AG08396 (cell line): ENCODE measurements at places on chromosomes 7 and 10.

- DNase-seq, result no peak
These were observed 16.9 kb downstream of the CAMK2G start for GRCh38 chr10:73857446-73857845.

- peak; percentile 58 for DNase-seq
These were observed 15.3 kb upstream of the SUN1 start for GRCh38 chr7:816751-817671.

GRCh38 chr7:124728610-124729009 lies 37.0 kb downstream of the GPR37 start:
- no peak for DNase-seq

- peak; percentile 10 for DNase-seq
These were observed 177.3 kb downstream of the DKK1 start for GRCh38 chr10:52491246-52491995.

- DNase-seq, result no peak
These were observed 129.6 kb upstream of the CCDC6 start for GRCh38 chr10:60035984-60036383.

GRCh38 chr7:105920766-105921165 lies 42.3 kb upstream of the CDHR3 start:
- peak; percentile 27 for DNase-seq

DNA sequence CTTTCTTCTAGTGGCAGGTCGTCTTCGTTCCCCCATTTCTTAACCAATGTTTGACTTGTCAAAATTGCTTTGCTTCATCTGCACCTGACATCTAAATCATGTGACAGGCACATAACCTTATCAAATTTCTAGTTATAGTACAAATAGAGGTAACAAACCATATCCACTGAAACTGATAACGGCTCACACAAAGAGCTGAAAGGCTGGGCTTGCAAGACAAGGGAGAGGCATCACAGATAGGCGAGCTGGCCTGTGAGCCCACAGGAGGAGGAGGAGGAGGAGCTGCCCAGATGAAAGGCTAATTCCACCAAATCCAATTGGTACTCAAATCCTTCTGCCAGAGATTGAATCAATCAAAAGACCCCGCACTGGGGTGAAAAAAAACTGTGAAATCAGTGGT lies 80.2 kb upstream of the NEBL start:
- DNase-seq, result no peak

- DNase-seq, result no peak
These were observed 206.5 kb downstream of the DNAJB6 start for GRCh38 chr7:157543276-157543675.

GRCh38 chr7:121286742-121287734 lies 41.8 kb upstream of the WNT16 start:
- no peak for DNase-seq

DNA sequence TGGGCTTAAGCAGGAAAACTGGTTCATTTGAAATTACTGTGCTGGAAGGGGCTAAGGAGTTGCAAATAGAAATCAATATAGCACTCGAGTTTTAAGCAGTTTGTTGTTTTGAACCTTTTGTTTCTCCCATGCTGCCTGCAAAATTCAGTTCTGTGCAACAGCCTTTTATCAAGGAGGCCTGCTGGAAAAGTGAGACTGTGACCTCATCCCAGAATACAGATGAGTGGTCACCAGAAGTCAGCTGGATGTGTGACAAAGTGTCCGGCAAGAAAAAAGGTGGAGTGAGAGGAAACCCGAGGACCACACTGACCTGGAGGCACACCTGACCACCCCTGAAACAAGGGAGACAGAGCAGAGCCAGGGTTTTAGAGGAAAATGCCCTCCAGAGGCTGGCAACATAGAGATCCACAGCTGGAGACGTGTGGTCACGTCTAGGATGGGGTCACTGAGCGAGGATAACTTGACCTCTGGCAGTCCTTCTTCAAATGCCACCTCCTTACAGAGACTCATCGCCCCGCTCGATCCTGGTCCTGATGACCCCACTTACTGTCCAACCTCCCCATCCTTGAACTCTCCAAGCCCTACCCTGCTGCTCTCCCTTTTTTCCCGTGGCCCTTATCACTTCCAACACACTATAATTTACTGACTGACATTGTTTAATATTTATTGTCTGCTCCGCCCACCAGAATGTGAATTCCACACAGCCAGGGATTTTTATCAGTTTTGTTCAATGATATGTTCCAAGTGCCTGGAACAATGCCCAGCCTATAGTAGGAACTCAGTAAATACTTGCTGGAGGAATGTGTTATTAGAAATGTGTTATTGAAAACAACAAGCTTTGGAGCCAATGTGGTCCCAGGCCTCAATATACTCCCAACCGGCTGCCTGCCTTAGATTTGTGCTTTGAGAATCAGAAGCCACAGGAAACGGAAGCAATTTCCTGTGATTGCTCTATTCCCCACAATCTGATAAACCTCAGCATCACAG lies 243.8 kb downstream of the GLI3 start:
- DNase-seq, result no peak

- no peak for DNase-seq
These were observed 121.3 kb downstream of the PRKCQ start for GRCh38 chr10:6458814-6459213.

DNA sequence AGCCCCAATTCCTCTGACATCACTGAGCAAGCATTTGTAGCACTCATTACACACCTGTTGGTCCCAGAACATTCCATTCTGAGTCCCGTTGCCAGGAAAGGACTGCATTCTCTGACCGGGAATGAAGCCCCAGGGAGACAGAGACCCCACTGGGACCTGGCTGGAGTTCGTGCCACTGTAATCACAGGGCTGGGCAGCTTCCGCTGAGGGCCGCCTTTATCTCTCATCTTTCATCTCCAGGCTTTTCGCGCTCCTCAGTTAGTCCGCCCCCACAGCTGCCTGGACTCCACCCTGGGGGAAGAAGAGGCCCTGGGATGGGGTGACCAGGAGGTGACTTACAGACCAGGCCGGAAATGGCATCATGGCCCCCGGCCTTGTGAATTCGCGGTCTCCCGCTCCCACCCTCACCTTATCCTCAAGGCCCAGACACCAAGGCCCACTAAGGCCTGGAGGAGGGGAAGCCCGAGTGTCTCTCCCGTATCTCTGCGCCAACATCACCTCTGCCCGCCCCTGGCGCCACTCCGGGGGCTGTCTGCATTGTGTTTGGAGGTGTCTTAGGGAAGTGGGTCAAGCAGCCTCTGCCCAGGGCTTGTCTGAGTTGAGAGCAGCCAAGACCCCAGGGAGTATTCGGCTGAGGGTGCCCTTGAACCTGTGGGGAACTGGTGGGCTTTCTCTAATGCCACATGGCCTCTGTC lies 75.4 kb downstream of the PROSER2 start:
- DNase-seq, result no peak

DNA sequence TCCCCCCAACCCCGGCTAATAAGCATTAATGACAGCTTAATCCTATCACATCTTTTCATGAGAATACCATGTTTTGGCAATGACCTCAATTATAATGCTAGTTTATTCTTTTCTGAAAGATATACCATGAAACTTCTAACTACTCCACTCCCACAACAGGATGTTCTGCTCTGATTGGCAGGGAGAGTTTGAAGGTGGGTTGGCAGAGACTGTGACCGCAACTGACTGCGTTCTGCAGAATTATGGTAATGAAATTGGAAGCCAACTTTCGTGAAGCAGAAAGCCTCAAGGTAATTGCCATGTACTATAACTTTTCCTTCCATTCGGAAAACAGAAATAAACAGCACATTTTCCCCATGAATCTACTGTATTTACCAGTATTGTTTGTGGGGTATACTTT lies 288.2 kb upstream of the SEMA3D start:
- no peak for DNase-seq

DNA sequence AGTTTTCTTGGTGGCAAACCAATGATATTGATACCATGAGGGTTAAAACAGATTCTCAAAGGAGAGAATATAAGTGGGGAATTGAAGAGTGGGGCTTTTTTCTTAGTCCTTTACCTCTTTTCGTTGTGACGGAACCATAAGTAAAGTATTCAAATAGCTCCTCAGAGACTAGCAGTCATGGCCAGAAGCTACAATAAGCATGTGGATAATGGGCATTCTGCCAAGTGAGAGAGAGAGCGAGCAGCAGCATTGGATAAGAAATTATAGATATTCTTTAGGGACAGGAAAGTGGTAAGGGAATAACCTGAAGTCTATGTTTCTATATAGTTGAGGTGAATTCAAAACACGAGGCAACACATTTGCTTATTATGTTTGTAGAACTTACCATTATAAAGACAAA lies 235.1 kb downstream of the SEMA3E start:
- DNase-seq, result no peak

DNA sequence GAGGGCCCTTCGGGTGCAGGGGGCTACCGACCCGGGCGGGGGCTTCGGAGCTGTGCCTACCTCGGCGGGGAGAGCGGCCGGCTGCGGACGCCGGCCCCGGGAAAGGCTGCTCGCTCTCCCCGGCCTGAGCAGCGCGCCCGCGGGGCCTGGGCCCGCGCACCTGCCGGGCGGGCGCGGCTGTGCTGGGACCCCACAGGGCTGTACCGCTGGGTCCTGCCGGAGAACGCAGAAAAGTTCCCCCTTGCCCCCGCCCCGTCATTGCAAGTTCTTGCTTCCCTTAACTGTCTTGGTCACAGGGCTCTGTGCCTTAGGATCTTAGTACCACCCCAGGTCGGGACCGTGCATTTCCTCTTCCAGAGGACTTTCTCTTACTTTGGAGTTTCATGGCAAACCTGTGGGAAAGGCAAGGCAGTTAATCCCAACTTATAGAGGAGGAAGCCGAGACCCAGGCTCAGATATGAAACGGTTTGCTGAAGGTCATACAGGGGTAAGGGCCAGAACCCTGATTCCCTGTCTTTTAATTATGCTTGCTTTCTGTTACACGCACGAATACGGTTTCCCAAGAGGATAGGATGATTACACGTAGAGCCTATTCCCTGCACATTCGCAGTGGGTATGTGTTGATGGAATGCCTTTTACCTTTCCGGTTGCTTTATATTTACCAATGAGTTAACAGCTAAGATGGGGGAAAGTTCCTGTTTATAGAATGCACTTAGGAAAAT lies 652 bp downstream of the PCGF5 start:
- peak; percentile 54 for DNase-seq

DNA sequence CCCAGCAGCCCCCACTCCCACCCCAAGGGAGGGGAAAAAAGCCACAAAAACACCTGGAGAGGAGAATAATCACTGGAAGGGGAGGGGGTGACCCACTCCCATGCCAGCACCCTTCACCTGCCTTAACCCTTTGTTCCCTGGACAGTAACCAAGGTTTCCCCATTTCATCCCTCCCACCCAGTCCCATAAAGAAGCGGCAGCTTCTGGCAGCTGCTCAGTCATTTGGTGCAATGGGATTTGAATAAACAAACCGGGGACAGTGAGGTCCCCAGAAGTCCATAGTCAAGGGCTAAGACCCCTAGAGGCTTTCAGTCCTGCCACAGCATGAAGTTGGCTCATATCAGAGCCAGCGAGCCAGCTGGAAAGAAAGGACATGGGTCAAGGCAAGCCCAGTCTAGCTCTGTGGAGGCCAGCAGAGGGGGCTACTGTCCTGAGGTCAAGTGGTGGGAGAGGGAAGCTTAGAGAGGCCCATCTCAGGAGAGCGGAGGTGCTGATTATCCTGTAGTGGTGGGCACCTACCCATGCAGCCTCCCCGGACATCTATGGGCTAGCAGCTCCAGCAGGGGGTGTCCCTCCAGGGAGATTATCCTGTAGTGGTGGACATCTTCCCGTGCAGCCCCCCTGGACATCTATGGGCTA lies 58.9 kb upstream of the LBX1 start:
- DNase-seq, result peak; percentile 63

- DNase-seq, result no peak
These were observed 36.8 kb downstream of the LRRC72 start for GRCh38 chr7:16563281-16564022.

DNA sequence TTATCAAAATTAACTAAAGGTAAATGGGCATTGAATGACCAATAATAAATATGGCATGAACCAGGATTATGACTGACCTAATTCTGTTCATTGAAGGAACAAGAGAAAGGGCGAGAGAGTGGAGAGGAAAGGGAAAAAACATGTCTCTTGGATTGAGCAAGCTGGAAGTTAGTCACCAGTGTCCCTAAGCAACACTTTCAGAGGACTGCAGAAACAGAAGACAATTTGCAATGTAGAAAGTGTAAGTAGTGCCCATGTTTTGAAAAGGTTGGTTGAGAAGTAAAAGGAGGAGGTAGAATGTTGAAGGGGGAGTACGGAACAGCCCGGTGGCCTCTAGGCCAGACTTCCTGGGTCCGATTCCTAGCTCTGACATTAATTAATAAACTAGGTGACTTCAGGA lies 94.6 kb downstream of the FAS start:
- DNase-seq, result no peak

DNA sequence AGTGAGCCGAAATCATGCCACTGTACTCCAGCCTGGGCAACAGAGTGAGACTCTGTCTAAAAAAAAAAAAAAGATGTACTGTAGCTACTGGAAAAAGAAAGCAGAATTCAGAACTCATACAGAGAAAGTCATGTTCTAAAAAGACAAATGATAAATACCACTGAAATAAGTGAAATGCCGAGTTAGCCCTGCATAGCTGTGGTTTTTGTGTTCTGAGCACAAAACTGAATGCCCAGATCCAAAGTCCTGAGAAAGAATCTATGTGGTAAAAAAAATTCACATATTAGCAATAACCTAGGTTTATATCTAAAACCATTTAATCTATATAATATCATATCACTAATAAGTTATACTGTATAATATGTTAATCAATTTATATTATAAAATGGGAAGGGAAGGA lies 29.3 kb upstream of the HECW1 start:
- peak; percentile 12 for DNase-seq

DNA sequence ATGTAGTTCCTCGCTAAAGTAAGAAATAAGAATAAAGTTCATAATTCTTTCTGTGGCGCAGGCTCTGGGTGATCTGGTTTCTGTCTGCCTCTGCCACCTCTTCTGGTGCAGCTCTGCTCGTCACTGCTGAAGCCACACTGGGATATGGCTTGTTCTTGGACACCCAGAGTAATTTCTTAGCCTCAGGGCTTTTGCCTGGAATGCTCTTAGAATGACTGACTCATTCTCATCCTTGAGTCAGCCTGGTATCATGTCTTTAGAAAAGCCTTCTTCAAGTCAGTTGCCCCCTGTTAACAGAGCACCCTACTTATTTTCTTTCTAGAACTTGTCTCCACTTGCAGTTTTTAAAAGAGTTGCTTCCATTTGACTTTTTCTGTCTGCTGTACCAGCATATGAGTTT lies 2.0 kb downstream of the ZSCAN25 start:
- peak; percentile 49 for DNase-seq

DNA sequence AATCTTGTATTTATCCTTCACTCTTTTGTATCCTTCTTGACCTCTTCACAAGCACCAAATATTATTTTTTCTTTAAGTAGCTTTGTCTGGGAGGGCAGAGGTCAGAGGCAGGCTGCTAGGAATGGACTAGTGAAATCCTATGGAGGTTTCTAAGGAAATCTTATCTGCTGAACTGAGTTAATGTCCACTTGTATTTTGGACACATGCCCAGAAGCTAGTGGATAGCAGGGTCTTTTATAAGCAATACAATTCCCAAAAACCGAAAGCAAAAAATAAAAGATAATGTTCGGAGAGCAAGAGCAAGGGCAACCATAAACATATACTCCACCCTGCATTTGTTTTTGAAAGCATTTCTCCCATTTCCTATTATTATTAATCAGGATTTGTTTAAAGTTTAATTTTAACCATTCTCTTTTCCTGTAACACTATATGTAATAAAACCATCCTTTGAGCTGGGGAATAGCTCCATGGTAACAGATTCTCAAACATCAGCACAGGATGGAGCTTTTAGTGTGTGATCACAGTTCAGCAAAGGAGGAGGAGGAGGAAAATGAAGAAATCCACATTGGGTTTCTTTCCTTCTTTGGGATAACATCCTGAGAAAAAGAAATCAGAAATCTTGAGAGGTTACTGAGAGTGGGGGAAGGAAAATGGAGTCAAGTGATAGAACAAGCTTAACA lies 328.2 kb upstream of the LRRN3 start:
- no peak for DNase-seq

GRCh38 chr10:851901-852300 lies 79.6 kb downstream of the LARP4B start:
- DNase-seq, result no peak
